ENCODE measurements at places on chromosomes 3 and 15. TPM values are rescaled to one million over a fixed set of nuclear protein-coding genes. Genes with fewer than 3 reads are reported as not detected.

UTS2B gene
- 0.64 TPM for total RNA-seq

CSPG5 gene
- total RNA-seq = 47.6 TPM

PRKCI gene
- total RNA-seq = 66.8 TPM

ITGA11 gene
- total RNA-seq = 4.2 TPM

CACNA1D gene
- 27.9 TPM for total RNA-seq

ANKRD63 gene
- total RNA-seq = 0.27 TPM

SLC6A20 gene
- total RNA-seq = 3.1 TPM

CHRNA5 gene
- total RNA-seq = 5.1 TPM

PRR20G gene
- not detected for total RNA-seq

DGKG gene
- 14.9 TPM for total RNA-seq

SEMA3G gene
- total RNA-seq = 3.3 TPM

MST1 gene
- 12.2 TPM for total RNA-seq

CCDC39 gene
- total RNA-seq = 0.54 TPM

UROC1 gene
- 0.27 TPM for total RNA-seq

CCDC54 gene
- 0.54 TPM for total RNA-seq

SEMA5B gene
- 24.8 TPM for total RNA-seq

IQGAP1 gene
- total RNA-seq = 59.6 TPM

ADGRG7 gene
- not detected for total RNA-seq

RNU5B-1 gene
- not detected for total RNA-seq

SPINK8 gene
- not detected for total RNA-seq

TPRG1 gene
- 3.4 TPM for total RNA-seq

ROBO2 gene
- 236 TPM for total RNA-seq

IQCF5 gene
- total RNA-seq = not detected

LYZL4 gene
- total RNA-seq = not detected

CISH gene
- total RNA-seq = 1.4 TPM

C3orf20 gene
- total RNA-seq = 0.18 TPM

ADPRH gene
- total RNA-seq = 1.6 TPM

CRELD1 gene
- total RNA-seq = 23.4 TPM

TM4SF18 gene
- 8.3 TPM for total RNA-seq

PCOLCE2 gene
- 12.6 TPM for total RNA-seq

GPR176 gene
- 12.6 TPM for total RNA-seq

ZNF860 gene
- 1.8 TPM for total RNA-seq

CCR5 gene
- not detected for total RNA-seq

VPS39 gene
- 68.4 TPM for total RNA-seq

MYL3 gene
- 1.3 TPM for total RNA-seq

CHSY1 gene
- 40.9 TPM for total RNA-seq

KY gene
- 2.1 TPM for total RNA-seq

CCR2 gene
- 0.45 TPM for total RNA-seq

ITIH1 gene
- total RNA-seq = 0.18 TPM

BCHE gene
- total RNA-seq = 21.1 TPM

GUCA1C gene
- not detected for total RNA-seq

FEM1B gene
- total RNA-seq = 130 TPM

RAB5A gene
- 83.0 TPM for total RNA-seq

APBA2 gene
- 155 TPM for total RNA-seq

CFAP92 gene
- total RNA-seq = 2.5 TPM

TMEM40 gene
- not detected for total RNA-seq

SCG3 gene
- total RNA-seq = 48.5 TPM

Measured in cerebellum (tissue), 4 donors.